ENCODE measurements at places on chromosomes 7 and 10.
A peak's percentile ranks its signal among the peaks of the same experiment; 100 is the strongest.

DNA sequence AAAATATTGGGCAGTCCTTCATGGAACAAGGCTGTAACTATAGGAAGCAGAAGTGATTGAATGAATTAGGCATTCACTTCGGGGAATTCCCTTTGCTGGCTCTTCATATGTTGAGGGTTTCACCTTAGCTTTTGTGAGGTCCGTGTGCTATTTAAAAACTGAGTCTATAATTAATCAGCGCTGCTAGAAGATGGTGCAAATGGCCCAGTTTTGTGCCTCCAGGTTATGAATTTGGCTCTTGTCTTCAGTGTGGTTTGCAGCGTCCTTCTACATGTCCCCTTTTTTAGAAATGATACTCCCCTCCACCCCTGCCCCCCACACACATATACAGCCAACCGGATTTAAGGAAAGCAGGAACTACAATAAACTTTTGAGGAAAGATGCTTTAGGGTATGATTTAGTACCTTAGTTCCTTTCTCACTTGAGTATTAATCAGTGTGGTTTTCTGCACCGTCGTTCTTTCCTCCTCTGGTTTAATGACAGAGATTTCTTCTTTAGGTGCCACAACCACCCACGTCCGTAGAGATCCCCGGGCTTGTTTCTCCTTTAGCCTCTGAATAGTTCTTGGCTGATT is 110.6 kb upstream of the SAMD8 start:
- no peak for DNase-seq

GRCh38 chr10:116646502-116646901 is 25.7 kb downstream of the PNLIPRP2 start:
- DNase-seq = no peak

GRCh38 chr7:26376175-26376917 is 84.7 kb downstream of the SNX10 start:
- peak; percentile 75 for DNase-seq

- DNase-seq = no peak
Measured at GRCh38 chr10:78578929-78579328, 489.8 kb upstream of the ZMIZ1 start.

- DNase-seq = no peak
Measured at GRCh38 chr7:72152161-72153131, 259.7 kb downstream of the CALN1 start.

GRCh38 chr10:26855186-26855585 is 5.6 kb downstream of the ABI1 start:
- no peak for DNase-seq

DNA sequence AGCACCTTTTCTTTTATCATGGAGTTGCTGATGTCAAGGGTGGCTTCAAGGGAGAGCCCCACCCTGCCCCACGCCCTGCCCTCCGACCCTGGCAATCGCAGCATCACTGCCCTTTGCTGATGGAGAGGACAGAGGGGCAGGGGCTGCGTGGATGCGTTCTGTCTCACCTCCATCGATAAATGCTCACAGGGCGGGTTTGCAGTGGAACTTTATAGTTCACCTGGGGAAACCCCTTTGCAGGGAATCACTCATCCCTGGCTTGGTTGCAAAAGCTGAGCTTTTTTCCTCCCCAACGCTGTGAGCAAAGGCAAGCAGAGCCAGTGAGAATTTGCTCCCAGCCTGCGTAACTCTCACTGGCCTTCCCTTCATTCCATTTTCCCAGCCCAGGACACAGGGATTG is 176.8 kb downstream of the WDR37 start:
- DNase-seq = no peak

DNA sequence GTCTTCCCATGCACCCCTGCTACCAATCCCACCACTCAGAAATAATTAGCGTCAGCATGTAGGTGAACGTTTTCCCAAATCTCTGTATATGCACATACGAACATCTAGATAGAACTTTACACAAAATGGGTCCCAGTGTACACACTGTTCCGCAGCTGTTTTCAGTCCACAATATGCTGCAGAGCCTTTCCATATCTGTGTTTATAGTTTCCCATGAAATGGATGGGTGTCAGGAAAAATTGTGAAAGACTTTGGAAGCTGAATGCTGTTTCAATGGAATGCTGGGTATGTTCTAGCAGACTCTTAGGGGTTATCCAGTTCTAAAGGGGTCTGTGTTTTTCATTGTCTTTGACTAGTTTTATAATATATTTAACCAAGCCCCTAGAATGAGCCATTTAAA is 13.8 kb downstream of the GRK5 start:
- DNase-seq = no peak

DNA sequence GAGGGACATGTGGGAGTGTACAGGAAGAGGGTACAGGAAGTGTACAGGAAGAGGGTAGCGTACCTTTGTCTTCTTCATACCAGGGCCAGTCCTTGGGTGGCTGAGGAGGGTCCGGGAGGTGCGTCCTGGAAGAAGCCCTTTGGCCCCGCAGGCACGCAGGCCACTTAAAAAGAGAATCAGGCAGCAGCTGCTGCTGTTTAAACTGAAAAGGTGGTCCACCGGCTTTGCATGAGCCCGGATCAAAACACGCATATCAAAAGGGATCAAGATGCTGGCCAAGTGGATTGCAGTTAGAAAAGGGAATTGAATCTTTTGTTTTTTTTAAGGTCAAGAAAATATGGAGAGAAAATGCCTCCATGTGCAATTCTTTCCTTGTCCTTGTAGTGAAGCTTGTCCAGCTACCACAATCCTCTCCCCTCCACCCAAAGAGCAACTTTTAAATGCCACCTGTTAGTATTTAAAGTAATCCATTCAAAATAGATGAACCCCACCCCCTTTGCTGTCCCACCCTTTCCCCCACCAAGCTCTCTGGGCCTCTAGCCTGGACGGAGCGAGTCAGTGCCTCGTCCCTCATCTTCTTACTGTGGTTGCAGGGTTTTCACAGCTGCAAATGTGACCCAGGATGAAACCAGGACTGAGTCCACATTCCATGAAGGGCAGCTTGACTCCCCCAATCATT is 142.8 kb downstream of the GLCCI1 start:
- DNase-seq = no peak

GRCh38 chr10:118672766-118673715 is 77.6 kb upstream of the PRLHR start:
- DNase-seq = no peak

All from NCI-H748 treated with DMSO at 0.1 percent for 48 hours (cell line).